ENCODE measurements at places on chromosomes 3 and 15.

GRCh38 chr3:129506231-129506742 lies 22.2 kb upstream of the RHO start:
- DNase-seq = no peak

DNA sequence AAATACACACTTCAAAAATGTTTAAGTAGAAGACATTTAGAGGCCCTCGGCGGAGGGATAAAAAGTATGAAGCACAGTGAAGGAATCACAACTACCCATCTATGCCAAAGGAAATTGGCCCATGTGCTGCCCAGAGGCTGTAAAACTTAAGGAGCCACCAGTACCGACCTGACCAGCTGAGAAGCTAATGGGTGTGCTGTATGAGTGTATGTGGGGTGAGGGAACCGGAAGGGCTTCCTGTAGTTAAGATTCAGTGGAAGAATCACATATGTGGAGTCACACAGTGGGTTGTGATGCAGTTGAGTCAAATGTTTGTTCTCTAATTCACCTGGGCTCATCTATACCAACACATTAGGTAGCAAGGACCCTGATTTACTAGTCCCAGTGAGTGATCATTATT lies 516.0 kb upstream of the IL12A start:
- no peak for DNase-seq

GRCh38 chr3:55164191-55164590 lies 236.3 kb upstream of the LRTM1 start:
- DNase-seq = no peak

DNA sequence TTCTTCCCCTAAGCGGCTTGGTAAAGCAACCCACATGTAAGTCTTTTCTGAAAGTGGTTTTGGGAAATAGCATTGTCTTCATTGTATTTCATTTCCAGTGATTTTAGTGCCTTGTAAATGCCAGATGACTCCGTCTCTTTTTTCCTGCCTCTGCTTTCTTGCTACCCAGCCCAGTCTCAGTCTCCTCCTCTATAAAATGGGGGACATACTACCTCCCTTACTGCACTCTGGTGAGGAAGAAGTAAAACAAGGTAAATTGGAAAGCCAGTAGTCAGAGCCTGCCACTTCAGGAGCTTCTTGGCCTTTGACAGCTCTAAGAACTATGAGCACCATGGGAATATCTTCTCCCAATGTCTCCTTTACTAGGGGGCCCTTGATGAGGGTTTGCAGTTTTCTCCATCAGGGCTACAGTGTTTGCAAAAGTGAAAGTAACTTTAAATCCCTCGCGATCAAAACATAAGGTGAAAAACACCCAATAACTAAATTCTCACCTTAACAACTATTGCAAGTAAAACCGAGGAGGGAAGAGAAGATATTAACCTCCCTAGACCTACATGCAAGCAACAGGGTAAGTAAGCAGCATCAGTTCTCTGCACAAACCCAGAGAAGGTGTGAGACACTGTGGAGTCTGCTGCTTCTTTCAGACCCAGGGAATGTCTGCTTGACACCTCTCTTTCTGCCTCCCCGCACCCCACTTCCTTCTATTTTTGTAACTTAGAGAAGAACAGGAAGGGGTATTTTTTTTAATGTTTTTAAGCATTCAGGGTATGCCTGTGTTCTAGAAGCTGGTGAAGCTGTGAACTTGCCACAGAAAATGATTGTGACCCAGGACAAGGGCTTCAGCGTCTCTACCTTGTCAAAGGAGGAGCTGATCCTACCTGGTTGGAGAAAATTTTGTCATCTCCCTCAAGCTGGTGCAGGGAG lies 159.1 kb upstream of the EOMES start:
- no peak for DNase-seq

DNA sequence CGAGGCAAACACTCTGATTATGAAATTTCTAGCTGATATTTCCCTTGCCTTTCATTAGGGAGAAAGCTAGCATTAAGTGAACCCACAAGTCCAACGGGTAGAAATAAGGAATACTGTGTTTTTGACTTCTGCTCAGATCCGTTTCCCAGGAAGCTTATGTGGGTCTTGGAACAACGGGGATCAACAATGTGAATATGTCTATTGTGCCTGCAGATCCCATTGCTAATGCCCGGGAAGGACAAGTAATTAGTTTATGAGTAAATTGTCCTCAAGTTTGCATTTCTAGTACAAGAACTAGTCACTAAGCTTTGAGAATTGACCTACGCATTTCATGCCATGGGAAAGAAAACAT lies 236.4 kb downstream of the UACA start:
- no peak for DNase-seq

- no peak for DNase-seq
Measured at GRCh38 chr3:31853580-31853979, 127.5 kb downstream of the OSBPL10 start.

DNA sequence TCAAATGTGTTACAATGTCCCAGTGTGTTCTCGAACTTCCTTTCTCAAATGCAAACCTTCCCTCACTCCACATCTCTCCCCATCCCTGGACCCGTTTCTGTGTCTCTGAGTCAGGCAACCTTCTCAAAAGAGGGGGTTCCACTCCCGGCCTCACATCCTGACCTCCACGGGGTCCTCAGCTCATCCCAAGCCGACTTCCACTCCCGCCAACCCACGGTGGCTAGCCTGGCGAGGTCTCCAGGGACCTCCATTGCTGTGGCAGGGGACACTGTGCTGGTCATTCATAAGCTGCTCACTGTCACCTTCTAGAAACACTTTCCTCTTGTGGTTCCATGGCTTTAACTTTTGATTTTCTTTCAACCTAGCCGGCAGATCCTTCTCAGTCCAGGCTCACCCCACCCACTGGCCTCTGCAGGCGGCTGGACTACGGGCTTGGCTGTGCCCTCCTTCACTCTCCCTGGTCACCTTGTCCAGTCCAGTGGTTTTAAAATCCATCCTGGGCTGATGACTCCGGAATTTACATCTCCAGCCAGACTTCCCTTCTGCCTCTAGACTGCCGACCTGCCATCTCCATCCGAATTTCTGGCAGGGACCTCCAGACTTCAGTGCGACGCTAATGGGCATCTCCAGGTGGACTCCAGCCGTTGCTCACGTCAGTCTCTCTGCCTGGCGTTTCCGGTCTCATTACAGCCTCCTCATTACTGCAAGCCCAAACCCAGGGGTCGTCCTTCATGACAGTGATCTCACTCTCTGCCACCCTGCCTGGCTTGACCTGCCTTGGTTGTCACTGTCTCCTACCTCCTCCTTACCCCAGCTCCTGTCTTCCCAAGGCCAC lies 20.0 kb downstream of the ABTB1 start:
- no peak for DNase-seq

DNA sequence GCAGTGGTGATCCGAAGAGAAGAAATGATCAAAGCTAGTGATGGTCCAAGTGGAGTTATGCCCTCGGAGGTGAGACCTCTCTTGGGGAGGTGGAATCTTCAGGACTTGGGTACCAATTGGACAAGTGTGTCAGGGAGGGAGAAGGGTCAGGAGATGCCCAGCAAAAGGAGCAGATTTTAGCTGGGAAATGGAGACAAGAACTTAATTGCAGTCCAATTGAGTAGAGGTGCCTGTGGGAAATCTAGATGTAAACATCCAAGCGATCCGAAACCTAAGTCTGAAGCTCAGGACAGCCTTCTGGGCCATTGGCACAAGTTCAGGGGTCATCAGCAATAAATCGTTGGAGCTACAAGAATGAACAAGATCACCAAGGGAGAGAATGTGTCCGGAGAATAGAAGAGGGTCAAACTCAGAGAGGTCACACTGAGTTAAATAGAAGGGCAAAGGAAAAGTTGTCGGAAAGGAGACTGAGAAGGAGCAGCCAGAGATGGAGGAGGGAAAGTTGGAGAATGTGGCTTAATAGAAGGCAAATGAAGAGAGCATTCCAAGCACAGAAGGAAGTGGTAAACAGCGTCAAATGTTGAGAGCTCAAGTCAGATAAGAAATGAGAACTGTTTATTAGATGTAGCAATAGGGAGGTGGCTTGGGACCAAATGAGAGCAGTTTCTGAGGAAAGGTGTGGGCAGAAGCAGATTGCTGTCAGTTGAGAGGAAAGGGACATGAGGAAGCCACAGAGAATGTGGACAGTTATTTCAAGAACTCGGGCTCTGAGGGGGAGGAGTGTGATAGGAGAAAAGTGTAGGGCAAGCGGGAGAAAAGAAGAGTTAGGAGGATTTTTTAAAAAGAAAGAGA lies 64.2 kb upstream of the FNDC3B start:
- DNase-seq = no peak

GRCh38 chr3:53195602-53196574 lies 34.9 kb downstream of the PRKCD start:
- no peak for DNase-seq

All from NCI-H524 treated with DMSO at 0.1 percent for 48 hours (cell line).